ENCODE measurements at places on chromosomes 3 and 15.

DNA sequence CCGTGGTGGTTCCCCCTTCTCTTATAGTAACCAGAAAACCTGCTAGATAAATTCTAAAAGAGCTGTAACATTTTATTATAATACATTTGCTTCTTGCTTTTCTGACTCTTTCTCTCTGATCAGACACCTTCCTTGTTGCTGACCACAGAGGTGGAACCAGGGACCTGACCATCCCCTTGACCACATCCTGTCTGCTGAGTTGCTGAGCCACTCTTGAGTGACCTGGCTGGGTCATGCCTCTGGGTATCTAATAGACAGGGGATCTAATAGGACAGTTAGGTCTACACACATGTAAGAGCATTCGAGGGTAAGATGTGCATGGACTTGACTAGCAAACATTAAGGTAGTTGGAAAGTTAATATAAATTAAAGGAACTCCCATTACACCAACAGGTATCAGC is 22.8 kb upstream of the TRIM59 start:
- DNase-seq, result no peak

GRCh38 chr3:189320511-189320910 is 148.7 kb downstream of the TPRG1 start:
- DNase-seq, result no peak

DNA sequence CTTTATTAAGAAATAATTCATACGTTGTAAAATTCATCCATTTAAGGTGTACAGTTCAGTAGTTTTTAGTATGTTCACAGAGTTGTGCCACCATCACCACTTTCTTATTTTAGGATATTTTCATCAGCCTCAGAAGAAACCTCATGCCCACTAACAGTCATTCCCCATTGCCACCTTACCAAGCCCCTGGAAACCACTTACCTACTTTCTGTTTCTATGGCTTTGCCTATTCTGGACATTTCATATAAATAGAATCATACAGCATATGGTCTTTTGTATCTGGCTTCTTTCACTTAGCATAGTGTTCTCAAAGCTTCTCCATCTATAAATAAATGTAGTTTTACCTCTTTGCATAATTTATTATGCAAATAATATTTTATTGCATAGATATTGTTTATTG is 6.6 kb downstream of the FETUB start:
- no peak for DNase-seq

- no peak for DNase-seq
Observed at GRCh38 chr15:33007303-33007855, 187.1 kb downstream of the FMN1 start.

DNA sequence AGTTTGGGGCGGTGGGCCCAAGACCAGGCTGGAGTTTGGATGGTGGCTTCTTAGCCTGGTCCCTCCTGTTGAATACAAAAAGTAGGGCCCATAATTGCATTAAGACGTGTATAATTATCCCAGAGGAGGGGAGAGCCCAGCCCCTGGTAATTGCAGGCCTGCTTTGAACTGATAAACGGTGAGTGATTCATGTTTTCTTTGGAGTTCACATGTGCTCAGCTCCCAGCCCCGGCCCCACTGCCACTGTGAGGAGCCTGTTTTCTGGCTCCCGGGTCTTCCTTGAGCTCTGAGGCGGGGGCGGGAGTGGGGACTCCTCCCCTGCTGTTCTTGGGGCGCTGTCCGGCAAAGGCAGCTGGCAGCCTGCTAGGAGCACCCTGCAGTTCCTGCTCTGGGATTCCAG is 3.1 kb downstream of the PLXNA1 start:
- no peak for DNase-seq

DNA sequence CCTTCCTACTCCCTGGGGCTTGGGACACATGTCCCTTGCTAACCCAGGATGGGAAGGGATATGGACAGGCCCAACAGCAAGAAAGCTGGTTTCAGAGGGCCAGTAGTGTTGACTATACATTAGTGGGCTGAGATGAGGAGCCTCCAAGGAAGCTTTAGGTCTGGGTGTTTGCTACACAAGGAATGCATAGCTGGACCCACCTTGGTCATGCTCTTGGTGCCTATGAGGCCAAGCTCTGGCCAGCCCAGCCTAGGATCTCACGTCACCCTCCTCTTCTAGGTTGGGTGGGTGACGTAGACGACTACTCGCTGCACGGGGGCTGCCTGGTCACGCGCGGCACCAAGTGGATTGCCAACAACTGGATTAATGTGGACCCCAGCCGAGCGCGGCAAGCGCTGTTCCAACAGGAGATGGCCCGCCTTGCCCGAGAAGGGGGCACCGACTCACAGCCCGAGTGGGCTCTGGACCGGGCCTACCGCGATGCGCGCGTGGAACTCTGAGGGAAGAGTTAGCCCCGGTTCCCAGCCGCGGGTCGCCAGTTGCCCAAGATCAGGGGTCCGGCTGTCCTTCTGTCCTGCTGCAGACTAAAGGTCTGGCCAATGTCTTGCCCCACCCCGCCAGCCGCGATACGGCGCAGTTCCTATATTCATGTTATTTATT is 653 bp upstream of the WDR6 start:
- DNase-seq, result no peak

- DNase-seq, result no peak
Observed at GRCh38 chr15:79960502-79961212, 10.3 kb downstream of the BCL2A1 start.

DNA sequence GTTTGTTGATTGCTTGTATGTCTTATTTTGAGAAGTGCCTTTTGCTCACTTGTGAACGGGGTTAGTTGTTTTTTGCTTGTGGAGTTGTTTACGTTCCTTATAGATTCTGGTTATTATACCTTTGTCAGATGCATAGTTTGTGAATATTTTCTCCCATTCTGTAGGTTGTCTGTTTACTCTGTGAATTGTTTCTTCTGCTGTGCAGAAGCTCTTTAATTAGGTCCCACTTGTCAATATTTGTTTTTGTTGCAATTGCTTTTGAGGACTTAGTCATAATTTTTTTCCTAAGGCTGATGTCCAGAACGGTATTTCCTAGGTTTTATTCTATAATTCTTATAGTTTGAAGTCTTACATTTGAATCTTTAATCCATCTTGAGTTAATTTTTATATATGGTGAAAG is 285.3 kb upstream of the GADL1 start:
- DNase-seq, result no peak

All from activated CD8-positive, alpha-beta memory T cell treated with anti-CD3 and anti-CD28 coated beads for 1 hour (primary cell).